ENCODE measurements at places on chromosomes 7 and 10.
A peak's percentile ranks its signal among the peaks of the same experiment; 100 is the strongest.

GRCh38 chr10:107417446-107417845 lies 252.9 kb upstream of the SORCS1 start:
- DNase-seq: no peak

DNA sequence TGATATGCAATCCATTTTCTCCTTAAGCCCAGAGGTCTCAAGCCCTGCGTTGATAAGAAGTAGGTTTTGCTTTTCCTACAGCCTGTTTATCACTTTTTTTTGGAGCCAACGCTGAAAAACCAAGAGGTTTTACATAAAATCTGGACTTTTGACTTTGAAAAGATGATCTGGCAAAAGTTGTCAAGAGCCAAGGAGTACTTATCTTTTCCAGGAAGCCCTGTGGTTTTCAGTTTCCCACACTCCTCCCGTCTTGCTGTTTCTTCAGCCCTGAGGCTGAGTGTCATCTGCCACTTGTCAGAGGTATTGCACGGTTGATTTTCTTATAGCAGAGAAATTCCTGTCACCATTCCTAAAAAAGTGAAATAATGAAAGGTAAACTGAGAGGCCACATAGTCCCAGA lies 108.7 kb downstream of the TYW1 start:
- peak; percentile 52 for DNase-seq

- DNase-seq: no peak
These were observed 25.9 kb downstream of the ST8SIA6 start for GRCh38 chr10:17428351-17429097.

DNA sequence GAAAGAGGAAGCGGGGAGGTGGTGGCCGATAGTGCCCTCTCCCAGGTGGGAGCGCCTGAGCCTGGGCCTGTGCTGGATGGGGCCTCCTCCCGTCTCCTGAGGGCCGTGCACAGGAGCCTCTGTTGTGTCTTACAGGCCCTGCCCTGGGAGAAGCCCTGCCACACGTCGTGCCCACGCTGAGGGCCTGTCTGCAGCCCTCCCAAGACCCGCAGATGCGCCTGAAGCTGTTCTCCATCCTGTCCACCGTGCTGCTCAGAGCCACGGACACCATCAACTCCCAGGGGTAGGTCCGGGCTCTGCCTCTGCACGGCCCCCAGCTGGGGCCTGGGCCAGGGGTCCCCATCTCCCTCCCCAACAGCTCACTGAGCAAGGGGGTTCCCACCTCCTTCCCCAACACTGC lies 43.3 kb upstream of the PRKAR1B start:
- no peak for DNase-seq

DNA sequence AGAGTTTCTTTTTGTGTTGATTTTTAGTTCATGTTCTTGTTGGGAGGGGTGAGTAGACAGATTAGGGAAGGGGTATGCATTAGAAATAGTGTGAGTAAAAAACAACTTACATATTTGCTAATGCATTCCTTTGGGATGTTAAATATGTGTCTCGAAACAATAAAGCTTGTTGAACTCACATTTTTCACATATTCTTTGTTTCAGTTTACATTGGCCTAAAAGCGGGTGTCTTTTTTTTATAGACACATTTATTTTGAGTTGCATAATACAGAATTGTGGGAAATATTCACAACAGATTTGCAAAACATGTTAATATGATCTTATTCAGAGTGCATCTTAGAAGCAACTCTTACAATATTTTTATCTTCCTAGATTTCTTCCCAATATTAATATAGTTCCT lies 337.5 kb upstream of the CNTNAP2 start:
- DNase-seq: no peak

DNA sequence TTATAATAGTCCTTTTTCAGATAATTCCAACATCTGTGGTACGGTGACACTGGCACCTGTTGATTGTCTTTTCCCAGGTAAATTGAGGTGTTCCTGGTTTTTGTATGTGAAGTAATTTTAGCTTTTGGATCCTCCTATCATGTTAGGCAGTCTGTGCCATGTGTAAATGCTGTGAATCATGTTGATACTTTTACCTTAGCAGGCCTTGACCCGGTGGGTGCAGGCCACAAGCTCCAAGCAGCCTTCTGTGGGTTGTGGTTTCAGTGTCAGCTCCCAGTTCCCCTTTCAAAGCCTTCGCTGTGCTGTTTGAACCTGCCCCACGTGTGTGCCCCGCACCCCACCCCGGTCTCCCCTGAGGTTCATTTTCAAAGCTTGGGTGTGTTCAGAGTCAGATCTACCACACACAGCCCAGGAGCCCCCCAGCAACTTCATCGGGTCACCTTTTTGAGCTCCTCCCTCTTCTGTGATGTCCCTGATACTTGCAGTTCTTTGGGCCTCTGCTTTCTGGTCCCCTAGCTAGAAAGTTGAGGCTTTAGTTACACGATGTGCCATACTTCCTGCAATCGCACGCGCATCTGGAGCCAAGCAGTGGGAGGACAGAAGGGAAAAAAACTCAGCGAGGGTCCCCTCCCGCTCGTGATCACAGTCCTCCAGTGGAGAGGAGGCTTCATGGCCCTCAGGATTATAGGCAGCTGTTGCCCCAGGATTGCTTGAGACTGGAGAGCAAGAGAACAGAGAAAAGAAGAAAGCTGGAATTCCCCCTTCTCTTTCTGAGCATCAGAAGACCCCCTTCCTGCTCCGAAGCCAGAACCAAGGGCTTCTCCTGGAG lies 8.7 kb upstream of the BHLHA15 start:
- DNase-seq: peak; percentile 74

DNA sequence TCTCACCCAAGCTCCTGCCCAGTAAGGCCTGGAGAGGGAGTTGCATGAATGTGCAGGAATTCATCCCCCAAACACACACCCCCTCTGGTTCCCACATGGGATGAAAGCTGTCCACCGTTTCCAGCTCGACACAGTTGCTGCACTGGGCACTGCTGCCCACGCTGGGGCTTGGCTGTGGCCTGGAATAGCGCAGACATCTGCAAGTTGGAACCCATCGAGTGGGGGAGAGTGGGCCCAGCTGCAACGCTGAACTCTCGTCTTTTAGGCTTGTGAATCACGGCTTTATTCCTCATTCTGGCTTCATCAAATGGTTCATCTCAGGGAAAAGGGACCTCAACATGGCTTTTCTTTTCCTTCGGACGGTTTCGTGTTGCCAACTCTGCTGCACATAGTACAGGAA lies 264.7 kb downstream of the DNAJB6 start:
- no peak for DNase-seq

DNA sequence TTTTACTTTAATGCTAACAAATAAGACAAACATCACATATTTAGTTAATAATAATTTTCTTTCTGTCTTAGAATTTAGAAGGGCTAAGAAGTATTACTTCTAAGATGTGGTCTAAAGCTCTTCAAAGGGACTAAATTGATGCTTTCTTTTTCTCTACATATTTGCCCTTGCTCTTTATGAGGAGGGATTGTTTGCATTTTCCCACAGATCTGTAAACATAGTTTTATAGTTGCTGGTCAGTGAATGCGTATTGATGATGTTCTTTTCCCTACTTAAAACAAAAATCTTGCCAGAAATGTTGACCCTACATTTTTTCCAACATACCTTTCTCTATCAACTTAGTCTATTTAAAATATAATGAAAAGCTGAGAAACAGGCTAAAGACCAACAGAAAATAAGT lies 372.4 kb upstream of the LRGUK start:
- no peak for DNase-seq

DNA sequence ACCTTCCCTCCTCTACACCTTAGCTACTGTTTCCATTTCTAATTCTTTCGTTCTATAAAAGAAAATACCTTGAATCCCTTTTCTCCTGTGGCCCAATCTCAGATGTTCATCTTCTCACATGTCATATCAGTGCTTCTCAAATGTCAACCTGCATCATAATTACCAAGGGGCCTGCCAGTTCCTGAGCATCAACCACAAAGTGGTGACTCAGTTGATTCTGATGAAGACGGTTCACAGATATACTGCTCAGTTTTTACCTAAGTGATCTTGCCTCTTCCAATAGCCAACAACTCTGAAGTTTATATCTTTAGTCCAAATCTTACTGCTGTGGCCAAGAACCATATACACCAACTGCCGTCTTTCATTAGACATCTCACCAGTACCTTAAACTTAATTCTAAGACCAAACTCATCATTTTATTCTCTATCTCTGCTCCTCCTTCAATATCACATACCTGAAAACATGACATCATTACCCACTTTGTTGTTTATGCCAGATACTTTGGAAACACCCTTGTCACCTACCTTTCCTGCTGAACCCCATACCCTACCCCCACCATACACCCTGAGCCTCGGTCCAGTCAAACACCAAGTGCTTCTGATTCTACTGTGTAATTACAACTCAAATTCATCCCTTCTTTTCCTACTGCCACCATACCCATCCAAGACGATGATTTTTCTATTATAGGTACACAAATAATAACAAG lies 115.5 kb downstream of the LMBR1 start:
- peak; percentile 24 for DNase-seq

DNA sequence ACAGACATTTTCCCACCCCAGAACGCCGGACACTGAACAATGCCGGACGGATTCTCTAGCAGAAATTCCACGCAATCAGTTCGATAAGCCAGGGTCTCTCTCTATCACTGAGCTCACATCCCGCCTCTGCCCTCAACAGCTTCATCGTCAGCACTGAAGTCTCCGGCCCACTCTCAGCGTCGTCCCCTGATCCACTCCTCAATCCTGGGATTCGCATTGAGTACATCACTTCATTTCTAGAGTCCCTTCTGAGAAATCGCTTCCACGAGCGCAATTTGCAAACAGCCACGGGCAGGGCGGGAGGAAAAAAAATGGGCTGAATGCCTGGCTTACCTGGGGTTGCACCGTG lies 365 bp downstream of the YME1L1 start:
- DNase-seq: peak; percentile 31

DNA sequence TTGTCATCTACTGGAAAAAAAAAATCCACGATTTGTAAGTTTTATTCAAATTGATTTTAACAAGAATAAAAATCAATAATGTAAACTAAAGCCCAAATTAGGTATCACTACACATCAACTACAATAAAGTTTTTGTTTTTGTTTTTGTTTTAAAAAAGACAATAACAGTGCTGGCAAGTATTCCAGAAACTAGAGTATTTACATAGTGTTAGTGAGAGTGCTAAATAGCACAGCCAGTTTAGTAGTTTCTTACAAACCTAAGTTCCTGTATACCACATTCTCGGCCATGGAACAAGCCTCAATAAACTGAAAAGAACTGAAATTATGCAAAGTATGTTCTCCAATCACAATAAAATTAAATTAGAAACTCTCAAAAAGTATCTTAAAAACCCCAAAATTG lies 8.1 kb downstream of the ARHGAP12 start:
- DNase-seq: no peak

GRCh38 chr10:37789590-37789989 lies 67.8 kb downstream of the ZNF248 start:
- no peak for DNase-seq

- DNase-seq: peak; percentile 41
These were observed 25.9 kb downstream of the GPRIN2 start for GRCh38 chr10:46530249-46531186.

- no peak for DNase-seq
These were observed 129.0 kb downstream of the DNAH11 start for GRCh38 chr7:21671859-21672258.

- DNase-seq: no peak
These were observed 5.7 kb downstream of the NOS3 start for GRCh38 chr7:150996376-150997074.

- DNase-seq: no peak
These were observed 13.0 kb upstream of the CALU start for GRCh38 chr7:128726059-128726736.

- no peak for DNase-seq
These were observed 417.8 kb downstream of the ARL4A start for GRCh38 chr7:13105209-13105608.

- no peak for DNase-seq
These were observed 92.2 kb downstream of the GRK5 start for GRCh38 chr10:119299531-119299930.

DNA sequence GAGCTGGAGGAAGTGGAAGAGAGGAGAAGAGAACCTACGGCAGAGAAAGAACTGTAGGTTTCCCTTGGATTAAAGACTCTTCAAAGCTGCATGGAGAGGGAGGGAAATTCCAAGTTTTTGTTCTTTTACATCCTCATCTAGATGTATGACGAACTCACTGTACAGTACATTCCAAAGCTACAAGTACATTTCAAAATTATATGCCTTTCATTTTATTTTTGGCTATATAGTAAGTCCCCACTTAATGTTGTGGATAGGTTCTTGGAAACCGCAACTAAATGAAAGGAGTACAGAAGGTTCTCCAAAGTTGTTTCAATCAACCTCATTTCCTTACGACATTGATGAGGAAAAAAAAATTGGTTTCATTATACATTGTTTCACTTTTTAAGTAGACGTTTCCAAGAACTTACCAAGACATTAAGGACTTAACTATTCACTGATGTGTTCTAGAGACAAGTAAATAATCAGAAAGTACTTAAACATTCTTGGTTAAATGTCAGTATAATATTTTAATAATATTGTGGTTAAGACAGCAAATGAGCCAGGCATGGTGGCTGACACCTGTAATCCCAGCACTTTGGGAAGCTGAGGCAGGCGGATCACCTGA lies 16.1 kb upstream of the JMJD1C start:
- DNase-seq: no peak

DNA sequence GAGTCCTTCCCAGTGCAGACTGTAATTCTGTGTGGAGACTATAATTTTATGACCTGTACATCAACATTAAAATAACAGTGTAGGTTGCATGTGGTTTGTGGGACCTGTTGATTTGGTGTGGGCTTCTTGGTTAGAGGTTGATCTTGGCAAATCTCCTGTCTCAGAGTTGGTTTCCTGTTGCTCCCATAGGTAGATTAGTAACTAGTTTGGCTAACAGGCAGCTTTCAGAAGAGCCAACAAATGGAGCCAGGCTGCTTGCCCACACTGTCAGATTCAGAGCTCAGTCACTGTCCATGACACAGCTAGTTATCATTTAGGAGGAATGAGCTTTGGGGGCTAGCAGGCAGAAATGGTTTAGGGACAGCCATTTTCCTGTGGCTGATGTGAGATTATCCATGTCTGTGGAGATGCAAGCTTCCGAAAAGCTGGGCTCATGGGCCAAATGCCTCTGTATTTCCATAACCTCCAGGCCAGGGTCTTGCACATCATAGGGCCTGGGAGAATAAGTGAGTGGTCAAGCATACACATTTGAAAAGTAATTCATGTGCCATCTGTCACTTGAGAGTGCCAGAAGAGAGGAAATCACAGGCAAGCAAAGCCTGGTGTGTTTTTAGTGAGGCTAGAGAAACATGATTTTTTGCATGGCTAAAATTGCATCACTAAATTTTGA lies 33.4 kb downstream of the CCM2 start:
- DNase-seq: peak; percentile 31

DNA sequence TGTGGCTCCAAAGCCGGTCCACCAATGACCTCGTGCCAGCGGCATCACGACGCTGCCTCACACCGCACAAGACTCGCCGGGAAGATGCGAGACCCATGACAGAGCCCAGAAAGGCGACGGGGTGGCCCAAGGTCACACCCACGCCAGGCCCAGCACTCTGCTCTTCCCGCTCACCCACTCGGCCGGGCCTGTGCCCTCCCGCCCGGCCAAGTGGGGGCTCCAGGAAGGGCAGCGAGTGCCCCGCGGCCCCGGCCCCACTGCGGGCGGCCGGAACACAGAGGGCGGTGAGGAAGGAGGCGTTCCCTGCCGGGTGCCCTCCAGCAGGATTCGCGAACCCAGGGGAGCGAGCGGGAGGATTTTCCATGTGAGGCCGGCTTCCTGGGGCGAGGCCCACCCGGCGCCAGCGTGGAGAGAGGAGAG lies 56.3 kb downstream of the PDGFA start:
- DNase-seq: no peak

- DNase-seq: no peak
These were observed 49.0 kb upstream of the ABI1 start for GRCh38 chr10:26909753-26910152.

GRCh38 chr10:42875388-42875755 lies 92.8 kb downstream of the BMS1 start:
- no peak for DNase-seq

All from myocyte (in vitro differentiated cells).